ENCODE measurements at places on chromosomes 5 and 9. TPM values are rescaled to one million over a fixed set of nuclear protein-coding genes. Genes with fewer than 3 reads are reported as not detected.
A peak's percentile ranks its signal among the peaks of the same experiment; 100 is the strongest.

The RNF145 gene
- total RNA-seq: 83.9 TPM

The MLANA gene
- total RNA-seq: not detected

The CDX1 gene
- 0.57 TPM for total RNA-seq

GRCh38 chr5:142758062-142758795, 11.9 kb upstream of the ARHGAP26 start:
- H3K4me1 ChIP-seq: peaks cover 5% of the 10 kb centered on the region
- H3K27me3 ChIP-seq: no peaks in the 10 kb centered on the region
- no peaks in the 10 kb centered on the region for H3K36me3 ChIP-seq

DNA sequence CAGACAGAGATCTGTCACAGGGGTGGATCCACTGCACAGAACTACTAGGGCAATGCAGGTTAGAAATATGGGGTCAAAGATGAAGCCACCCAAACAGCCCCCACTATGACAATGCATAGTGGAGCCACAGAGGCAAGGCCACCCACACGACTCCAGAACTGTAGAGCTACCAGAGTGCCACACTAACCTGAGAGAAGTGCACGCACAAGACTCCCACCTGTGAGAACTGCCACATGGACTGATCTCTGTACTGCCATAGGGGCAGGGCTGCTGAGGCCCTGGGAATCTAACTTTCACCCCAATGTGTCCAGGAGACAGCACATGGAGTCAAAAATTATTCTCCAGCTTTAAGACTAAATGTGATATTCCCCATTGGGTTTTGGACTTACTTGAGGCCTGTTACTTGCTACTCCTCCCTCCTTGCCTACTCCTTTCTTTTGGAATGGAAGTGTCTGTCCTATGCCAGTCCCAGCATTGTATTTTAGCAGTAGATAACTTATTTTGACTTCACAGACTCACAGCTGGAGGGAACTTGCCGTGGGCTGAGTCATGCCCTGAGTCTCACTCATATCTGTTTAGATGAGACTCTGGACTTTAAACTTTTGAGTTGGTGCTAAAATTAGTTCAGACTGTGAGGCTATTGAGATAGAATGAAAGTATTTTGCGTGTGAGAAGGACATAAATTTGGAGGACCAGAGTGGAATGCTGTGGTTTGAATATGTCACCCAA, 853.3 kb downstream of the MAT2B start:
- H3K36me3 ChIP-seq: no peaks in the 10 kb centered on the region
- no peaks in the 10 kb centered on the region for H3K27me3 ChIP-seq
- H3K4me3 ChIP-seq: no peak overlapping the region
- peak overlapping the region; percentile 74 for H3K27ac ChIP-seq

GRCh38 chr9:82682431-82682830, 380.5 kb downstream of the RASEF start:
- DNase-seq: no peak
- H3K4me3 ChIP-seq: no peak overlapping the region
- no peak overlapping the region for H3K27ac ChIP-seq
- peaks cover 2% of the 10 kb centered on the region for H3K27me3 ChIP-seq
- no peaks in the 10 kb centered on the region for H3K36me3 ChIP-seq

The SPATA31C1 gene
- total RNA-seq: not detected

The OLFM1 gene
- 1.2 TPM for total RNA-seq

GRCh38 chr5:172715931-172716682, 54.9 kb downstream of the DUSP1 start:
- peak; percentile 75 for DNase-seq
- no peaks in the 10 kb centered on the region for H3K36me3 ChIP-seq
- no peaks in the 10 kb centered on the region for H3K27me3 ChIP-seq
- H3K4me3 ChIP-seq: no peak overlapping the region

DNA sequence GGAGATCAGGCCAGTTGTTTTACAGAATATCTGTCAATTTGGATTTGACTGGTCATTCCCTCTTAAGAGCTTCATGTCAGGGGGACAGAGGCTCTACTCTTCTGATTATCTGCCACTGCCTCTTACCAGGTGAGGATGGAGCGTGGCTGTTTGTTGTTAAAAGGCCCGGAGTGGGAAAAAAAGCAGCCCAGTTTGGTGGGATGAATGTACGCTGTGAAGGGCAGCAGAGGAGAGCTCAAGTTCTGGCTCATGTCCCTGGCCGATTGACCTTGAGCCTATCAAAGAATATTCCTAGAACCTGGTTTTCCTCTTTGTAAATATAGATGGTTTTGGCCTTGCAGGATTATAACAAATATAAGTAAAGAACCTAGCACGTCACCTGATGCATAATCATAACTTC, 16.3 kb upstream of the SHB start:
- no peak overlapping the region for H3K4me3 ChIP-seq
- no peak for DNase-seq
- H3K36me3 ChIP-seq: no peaks in the 10 kb centered on the region
- peaks cover 22% of the 10 kb centered on the region for H3K4me1 ChIP-seq

DNA sequence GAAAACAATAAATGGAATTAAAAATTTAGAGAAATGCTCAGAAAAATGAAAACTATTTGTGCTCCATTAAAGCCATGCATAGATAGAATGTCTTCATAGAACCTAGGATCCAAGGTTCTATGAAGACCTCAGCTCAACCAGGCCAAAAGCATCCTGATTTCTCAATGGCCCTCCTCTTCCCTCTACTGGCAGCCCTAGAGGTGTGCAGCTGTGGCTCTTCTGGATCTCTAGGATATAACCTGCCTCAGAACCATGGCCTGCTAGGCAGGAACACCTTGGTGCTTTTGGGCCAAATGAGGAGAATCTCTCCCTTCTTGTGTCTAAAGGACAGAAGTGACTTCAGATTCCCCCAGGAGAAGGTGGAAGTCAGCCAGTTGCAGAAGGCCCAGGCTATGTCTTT, 15.1 kb downstream of the IFNA1 start:
- peaks cover 34% of the 10 kb centered on the region for H3K27me3 ChIP-seq
- H3K27ac ChIP-seq: no peak overlapping the region
- H3K4me1 ChIP-seq: no peaks in the 10 kb centered on the region
- no peak for DNase-seq
- H3K4me3 ChIP-seq: no peak overlapping the region

DNA sequence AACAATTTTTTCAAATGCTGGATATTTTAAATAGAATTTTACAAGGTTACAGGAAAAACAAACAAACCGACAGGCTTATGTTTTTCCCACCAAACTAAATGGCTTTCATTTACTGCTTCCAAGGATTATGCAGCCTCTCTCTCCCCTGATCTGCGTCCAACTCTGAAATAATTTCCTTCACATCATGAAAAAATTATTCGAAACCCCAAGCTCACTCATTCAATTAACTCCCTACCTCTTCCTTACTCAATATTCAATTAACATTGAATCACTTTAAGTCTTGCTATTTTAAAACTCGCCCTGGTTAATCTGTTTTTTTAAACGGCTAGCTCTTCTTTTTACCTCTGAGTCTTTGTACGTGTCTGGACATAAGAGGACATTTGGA, 336.2 kb downstream of the AGTPBP1 start:
- H3K4me3 ChIP-seq: no peak overlapping the region
- DNase-seq: no peak
- no peaks in the 10 kb centered on the region for H3K36me3 ChIP-seq

The TMOD1 gene
- total RNA-seq: 1.3 TPM

The TLX3 gene
- total RNA-seq: not detected

The LHX2 gene
- not detected for total RNA-seq
